ENCODE measurements at places on chromosomes 11 and 22. TPM values are rescaled to one million over a fixed set of nuclear protein-coding genes. Genes with fewer than 3 reads are reported as not detected.
A peak's percentile ranks its signal among the peaks of the same experiment; 100 is the strongest.

- DNase-seq: no peak
Measured at GRCh38 chr11:75776546-75776945, 8.0 kb downstream of the DGAT2 start.

- no peak for DNase-seq
Measured at GRCh38 chr11:47536915-47537314, 16.0 kb downstream of the CELF1 start.

GRCh38 chr22:32411402-32411801 lies 645 bp downstream of the RTCB start:
- peak; percentile 50 for DNase-seq

SOX6 gene
- total RNA-seq: 2.1 TPM

MB gene
- total RNA-seq: 5.3 TPM

PATE4 gene
- total RNA-seq: not detected

DNA sequence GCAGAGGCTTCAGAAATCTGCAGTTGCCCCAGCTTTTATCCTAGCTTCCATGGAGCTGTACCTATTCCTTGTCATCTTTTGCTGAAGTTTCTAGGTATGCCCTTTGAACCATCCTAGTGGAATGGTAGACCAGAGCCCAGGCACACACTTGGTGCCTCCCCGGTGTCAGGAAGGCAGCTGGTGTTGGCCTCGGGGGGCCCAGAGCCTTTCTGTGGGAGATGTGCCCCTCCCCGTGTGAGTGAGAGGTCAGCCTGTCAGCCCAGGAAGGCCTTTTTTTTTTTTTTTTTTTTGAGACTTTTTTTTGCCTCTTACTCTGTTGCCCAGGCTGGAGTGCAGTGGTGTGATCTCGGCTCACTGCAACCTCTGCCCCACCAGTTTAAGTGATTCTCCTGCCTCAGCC lies 58.4 kb downstream of the MED15 start:
- DNase-seq: no peak

TRIM34 gene
- total RNA-seq: 15.3 TPM

OR5M8 gene
- total RNA-seq: not detected

CFAP68 gene
- total RNA-seq: 39.5 TPM
